Brain (organoid and tissue), 16 donors: ENCODE measurements at places on chromosomes 2 and 18. TPM values are rescaled to one million over a fixed set of nuclear protein-coding genes. Genes with fewer than 3 reads are reported as not detected.

DNA sequence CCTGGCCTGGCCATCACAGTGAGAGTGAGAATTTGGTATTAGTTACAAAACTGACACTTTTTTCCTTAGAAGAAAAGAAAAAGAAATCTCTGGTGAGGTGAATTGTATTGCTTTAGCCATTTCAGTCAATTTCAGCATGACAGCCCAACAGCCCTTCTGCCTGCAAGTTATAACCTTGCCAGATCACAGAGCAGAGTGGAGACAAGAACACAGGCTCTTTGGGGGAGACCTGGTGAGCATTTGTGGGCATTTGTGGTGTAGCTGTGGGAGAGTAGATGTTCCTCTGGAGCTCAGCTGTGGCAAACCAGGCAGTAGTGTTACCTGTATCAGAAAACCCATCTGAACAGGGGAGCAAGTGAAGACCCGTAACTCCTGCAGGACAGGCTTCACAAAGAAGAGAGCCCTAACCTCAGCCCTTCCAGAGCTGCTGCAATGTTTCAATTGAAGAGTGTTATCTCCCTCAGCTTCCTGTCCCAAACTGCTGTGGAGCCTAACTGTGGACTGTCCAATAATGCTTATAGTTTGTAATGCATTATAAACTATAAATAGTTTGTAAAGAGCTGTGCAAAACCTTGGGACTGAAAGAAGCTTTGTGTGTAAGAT, 22.8 kb upstream of the DLX1 start:
- DNase-seq = no peak

SIX2 gene
- 18.6 TPM for polyA plus RNA-seq

GRCh38 chr18:3799515-3799914, 349.5 kb downstream of the TGIF1 start:
- peak; percentile 73 for DNase-seq

DNA sequence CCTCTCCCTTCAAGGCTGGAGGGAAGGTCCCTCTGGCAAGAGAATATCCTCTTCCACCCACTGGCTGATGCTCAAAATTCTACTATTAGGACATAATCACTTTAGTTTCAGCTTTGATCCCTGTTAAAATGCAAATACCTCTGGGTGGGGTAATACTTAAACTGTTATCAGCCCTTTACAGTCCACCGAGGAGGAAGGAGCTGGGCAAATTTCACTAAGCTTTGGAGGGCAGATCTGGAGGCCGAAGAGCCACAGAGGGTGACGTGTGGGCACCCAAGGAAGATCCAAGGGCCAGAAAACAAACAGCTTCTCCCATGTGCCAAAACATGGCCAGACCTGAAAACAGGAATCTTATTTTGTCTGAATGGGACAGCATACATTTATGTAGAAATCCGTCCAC, 74.6 kb upstream of the BCL11A start:
- DNase-seq = no peak

DNA sequence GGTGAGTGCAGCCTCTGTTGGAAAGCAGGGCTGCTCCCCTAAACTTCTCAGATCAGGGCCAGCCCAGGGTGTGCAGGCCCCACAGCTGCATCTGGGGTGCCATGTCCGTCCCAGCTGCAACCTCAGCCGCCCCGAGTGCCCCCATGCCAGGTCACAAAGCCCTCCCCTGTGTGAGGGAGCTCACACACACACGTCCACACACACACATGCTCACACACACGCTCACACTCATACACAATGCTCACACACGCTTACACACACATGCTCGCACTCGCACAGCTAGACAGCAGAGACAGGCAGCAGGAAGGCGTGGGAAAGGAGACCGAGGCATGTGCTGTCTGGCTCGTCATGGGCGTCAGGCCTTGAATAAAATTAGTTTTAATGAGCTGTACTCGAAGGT, 55.4 kb downstream of the ADI1 start:
- no peak for DNase-seq

EPB41L3 gene
- polyA plus RNA-seq = 83.1 TPM

ZBTB7C gene
- polyA plus RNA-seq = 20.7 TPM

DNA sequence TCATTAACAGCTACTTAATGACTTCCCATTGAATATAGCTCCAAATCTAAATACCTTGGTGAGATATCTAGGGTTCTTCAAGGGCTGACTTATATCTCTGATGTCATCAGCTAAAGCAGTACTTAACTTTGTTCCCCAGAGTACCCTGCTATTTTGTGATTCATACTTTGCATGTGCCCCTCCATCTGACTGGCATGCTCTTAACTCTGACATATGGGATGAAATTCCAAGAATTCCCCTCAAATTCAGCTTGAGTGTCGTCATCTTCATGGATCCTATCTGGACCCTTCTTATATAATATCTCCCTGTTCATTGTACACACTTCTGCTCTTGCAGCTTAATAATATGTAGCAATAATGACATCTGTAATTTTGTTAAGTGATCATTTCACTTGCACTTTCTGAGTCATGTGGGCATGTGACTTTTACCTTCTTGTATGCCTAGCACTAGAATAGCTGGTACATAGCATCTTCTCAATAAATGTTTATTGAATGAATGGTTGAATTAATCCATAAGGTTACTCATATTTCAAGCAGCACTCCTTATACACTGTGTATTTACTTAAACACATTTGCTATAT, 172.9 kb downstream of the WDR7 start:
- no peak for DNase-seq

DNA sequence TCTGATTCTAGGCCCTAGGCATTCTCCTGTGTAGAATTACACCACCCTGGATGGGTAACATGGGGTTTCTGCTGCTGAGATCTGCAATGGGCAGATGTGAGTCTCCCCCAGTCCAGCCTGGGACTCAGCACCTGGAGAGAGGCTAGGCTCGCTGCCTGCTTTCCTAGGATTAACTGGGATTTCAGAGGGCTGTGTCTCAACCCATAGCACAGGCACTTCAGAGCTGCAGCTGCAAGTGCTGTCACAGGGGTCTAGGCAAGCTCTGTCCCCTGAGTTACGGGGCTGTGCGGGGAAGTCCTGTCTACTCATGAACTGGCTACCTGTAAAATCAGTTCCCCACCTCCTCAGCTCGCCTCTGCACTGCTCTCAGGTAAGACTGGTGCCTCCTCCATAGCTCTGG, 51.5 kb downstream of the CABLES1 start:
- DNase-seq = no peak

DNA sequence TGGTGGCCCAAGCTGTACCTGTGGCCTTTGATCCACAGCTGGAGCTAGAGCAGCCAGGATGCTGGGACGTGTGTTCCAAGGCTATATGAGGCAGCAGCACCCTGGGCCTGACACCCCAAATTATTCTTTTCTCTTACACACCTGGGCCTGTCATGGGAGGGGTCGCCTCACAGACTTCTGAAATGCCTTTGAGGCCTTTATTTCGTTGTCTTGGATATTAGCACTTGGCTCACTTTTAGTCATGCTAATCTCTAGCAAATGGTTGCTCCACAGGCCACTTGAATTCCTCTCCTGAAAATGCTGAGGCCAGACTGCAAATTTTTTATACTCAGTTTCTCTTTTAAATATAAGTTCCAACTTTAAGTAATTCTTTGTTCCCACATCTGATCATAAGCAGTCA, 22.0 kb upstream of the IL1R2 start:
- no peak for DNase-seq

GRCh38 chr2:191869178-191869577, 22.3 kb upstream of the CAVIN2 start:
- no peak for DNase-seq

CPS1 gene
- 1.5 TPM for polyA plus RNA-seq

SNORC gene
- 16.9 TPM for polyA plus RNA-seq

DNA sequence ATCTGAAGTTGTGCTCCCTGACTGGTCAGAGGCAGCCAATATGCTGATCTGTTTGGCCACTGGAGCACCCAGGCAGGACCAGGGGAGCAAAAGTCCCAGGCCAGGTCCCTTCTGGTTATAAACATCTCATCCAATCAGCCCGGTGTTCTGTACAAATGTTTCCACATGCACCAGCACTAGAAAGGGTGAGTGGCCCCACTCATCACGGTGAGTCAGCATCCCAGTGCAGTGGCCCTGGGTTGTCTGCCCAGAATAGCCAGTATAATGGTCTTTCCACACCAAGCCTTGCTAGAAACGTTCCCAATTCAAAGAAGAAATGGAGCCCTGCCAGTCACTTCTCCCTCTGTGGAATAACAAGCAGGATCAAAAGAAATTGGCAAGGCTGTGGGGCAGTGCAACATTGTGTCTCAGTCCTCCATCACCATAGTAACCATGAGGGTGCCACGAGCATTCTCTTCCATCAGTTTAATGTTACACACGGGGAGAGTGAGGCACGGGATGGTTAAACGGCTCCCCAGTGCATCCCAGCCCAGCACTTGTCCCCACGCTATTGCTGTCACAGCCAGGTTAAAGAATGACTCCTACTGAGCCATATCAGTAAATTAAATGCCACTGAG, 174.9 kb downstream of the SEPTIN10 start:
- DNase-seq = peak; percentile 89

ASPRV1 gene
- 4.1 TPM for polyA plus RNA-seq

DNA sequence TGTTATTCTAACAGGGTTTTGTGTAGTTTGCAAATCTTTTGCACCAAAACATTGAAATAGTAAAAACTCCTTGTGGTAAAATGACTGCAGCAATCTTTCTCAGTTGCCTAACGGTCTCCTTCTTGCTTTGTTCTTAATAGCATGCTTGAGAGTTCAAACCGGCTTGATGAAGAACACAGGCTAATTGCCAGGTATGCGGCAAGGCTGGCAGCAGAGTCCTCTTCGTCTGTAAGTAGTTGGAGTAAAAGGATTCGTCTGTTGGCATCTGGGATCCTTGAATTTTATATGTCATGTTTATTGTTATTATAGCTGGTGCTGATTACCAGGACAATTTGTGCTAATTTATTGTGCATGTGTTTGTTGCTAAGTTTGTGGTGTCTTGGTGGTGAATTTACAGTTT, 138.1 kb downstream of the DTNA start:
- DNase-seq = no peak

KCNIP3 gene
- 29.5 TPM for polyA plus RNA-seq

MGAT4A gene
- 8.3 TPM for polyA plus RNA-seq

AQP4 gene
- polyA plus RNA-seq = 35.4 TPM

- DNase-seq = peak; percentile 69
These were observed 246.1 kb downstream of the EXOC6B start for GRCh38 chr2:72579591-72580180.

NETO1 gene
- 2.6 TPM for polyA plus RNA-seq

DNA sequence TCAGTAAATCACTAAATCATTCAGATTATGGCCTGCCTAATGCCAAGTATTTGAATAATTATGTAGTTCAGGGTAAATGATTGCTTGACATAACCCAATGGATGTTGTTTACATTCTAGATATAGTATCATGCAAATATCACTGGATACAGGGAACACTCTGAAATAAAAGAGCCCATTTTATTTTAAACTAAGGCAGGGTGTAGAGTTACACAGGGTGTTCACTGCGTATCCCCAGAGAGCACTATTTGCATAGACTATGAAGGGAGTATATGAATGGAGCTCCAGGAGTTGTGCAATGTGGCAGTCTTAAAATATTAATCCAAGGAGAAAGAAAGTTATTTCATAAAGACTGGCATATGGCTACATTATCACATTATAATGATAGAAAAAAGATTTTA, 701.1 kb upstream of the KLHL29 start:
- DNase-seq = no peak

SPATA3 gene
- not detected for polyA plus RNA-seq

DNA sequence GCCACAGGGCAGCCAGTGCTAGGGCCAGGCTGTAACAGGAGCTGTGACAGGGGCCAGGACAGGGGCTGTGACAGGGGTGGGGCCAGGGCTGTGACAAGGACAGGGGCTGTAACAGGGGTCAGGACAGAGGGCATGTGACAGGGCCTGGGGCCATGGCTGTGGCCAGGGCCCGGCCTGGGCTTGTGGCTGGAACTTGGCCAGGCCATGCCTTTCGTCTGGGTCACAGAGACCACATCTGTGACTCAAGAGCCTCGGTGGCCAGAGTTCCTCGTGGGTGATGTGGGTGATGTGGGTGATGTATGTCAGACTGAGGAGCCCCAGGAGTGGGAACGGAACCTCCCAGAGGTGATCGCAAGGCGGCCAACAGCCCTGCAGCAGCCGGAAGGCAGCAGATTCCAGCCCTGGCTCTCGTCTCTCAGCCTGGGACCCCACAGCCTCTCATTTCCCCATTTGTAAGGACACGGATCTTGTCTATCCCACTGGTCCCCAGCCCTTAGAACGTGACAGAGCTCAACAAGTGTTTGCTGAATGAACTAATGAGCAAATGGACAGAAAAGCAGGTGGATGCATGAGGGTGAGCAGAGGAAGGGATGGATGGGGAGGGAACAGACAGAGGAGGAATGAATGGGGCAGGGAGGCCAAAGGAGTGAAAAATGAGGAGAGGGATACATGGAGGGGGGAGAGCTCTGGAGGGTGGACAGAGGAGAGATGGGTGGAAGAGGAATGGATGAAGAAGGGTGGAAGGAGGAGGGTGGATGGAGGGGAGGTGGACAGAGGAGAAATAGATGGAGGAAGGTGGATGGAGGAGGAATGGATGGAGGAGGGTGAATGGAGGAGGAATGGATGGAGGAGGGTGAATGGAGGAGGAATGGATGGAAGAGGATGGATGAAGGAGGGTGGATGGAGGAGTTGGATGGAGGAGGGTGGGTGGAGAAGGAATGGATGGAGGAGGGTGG, 17.3 kb downstream of the ESPNL start:
- DNase-seq = no peak

GRCh38 chr2:149017116-149017985, 21.1 kb upstream of the LYPD6B start:
- peak; percentile 95 for DNase-seq

PIEZO2 gene
- 5.9 TPM for polyA plus RNA-seq

- no peak for DNase-seq
These were observed 71.2 kb downstream of the CTAGE1 start for GRCh38 chr18:22346401-22346952.

GRCh38 chr2:85704800-85705679, 10.9 kb downstream of the GNLY start:
- no peak for DNase-seq

GRCh38 chr2:136444323-136444722, 321.0 kb upstream of the THSD7B start:
- DNase-seq = no peak

INHA gene
- polyA plus RNA-seq = 0.37 TPM

DNA sequence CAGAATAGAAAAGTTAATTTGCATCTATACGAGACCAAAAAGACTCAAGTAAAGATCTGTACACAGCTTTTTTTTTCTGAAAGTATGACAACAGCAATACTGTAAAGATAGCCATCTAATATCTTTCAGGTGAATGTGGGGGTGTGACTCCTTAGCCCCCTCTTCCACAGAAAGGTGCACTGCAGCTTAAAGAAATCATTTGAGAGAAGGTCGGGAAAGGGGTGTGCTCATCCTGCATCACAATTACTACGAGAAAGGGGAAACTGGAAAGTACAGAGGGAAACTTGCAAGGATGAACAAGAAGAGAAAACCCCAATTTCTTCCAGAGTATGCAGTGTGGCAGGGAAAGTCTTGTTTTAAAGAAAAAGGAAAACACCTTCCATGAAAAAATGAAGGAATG, 255.6 kb downstream of the CCDC178 start:
- no peak for DNase-seq
